ACHN (cell line): ENCODE measurements at places on chromosomes 6 and 20.

DNA sequence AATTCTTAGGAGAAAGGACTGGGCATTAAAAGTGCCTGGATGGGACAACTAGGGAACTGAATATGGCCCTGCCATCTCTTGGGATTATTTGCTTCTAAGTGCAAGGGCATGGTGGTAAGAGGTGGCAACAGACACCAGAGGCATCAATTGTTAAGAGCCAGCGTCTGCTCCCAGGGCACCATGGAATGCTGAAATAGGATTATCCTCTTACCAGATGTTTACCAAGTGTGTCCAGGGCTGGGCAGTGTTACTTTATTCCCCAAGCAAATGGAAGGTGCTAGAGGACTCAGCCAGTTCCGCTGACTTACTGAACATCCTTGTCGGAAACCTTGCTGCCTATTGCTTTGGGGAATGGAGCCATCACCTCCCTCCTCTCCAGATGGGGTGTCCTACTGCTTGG, 273.6 kb upstream of the SUPT3H start:
- DNase-seq, result no peak

DNA sequence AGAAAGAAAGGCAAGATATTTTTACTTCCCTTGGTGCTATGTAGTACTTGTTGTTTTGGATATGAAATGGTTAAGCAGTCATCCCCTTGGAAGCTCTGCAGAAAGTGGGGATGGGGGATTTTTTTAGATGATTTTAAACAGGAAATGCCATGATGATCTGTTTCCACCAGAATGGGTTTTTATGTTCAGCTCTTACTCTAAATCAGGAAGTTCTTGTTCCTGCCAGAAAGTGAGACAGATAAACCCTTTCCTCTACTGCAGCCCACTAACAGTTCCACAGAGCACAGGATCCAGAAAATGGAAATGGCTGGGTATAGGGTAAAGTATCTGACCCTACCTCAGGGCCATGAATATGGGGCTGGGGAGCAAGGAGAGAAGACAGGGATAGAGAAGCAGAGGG, 32.1 kb upstream of the PPP1R3G start:
- DNase-seq, result no peak

DNA sequence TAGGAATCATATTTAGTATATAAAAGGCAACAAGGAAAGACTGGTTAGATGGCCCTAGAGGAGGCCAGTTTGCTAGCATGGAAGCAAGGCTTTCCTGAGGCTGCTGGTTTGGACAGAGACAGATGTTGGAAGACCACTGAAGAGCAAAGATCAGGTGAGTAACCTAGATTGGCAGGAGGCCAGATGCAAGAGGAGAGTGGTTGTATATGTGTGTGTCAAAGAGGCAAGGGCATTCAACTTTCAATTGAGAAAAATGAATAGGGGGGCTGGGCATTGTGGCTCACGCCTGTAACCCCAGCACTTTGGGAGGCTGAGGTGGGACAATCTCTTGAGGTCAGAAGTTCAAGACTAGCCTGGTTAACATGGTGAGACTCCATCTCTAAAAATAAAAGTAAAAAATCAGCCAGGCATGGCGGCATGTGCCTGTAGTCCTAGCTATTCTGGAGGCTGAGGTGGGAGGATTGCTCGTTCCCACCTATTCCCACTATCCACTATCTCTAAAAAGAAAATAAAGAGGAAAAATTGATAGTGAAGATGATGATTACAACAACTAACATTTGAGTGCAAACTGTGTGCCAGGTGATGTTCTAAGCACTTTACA, 79.8 kb downstream of the PRDM1 start:
- DNase-seq, result no peak

DNA sequence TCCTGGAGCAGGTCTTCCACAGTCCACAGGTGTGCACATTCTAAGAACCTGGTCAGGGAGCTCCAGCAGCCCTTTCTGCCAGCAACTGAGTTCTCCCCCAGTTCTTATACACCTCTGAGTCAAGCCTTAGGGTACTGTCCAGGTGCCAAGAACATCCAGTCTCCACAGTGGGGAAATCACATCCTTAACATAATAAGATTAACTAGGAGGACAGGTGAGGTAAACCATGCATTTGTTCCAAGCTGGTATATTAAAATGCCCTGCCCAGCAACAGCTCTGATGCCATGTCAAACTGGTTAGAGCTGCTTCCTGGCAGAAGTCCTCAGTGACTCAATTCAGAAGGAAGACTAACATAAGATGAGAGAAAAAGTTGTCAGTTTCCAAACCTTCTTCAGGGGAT, 303.9 kb upstream of the SGK1 start:
- no peak for DNase-seq

DNA sequence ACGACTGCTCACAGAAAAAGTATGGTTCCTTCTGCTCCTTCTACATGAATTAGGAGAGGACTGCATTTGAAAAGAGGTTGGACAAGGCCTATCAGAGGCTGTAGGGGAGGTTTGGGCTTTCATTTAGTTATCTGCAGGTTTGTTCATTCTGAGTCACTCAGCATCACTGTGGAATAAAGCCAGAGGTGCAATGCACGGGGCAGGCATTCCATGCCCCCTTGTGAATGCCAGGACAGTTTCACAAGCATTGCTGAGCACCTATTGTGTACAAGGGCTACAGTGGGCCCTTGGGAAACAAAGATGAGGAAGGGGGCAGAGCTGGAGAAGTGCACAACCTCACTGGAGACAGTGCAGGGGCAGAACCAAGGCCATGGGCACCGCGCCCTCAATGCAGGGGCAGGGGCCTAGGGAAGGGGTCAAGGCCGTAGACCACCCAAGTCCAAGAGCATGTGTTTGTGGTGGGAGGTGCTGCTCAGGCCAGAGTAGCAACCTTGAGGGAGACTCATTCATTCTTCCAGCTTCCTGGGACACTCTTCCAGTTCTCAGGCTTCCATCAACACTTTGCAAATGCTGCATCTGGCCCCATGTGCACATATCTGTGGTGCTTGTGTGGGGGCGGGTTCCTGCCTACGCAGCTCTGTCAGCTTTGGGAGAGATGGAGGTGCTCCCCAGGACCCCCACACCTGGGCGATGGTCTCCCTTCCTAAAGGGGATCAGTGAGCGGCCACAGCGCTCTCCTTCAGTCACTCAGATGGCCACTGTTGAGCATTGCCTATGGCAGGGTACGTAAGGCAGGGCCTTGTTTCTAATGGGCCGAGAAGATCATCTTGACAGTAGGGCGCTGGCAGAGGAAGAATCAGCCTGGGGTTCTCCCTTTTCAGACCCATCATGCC, 204.5 kb downstream of the SYNDIG1 start:
- DNase-seq, result peak; percentile 31

GRCh38 chr20:61104232-61104631, 147.8 kb upstream of the CDH4 start:
- DNase-seq, result no peak

DNA sequence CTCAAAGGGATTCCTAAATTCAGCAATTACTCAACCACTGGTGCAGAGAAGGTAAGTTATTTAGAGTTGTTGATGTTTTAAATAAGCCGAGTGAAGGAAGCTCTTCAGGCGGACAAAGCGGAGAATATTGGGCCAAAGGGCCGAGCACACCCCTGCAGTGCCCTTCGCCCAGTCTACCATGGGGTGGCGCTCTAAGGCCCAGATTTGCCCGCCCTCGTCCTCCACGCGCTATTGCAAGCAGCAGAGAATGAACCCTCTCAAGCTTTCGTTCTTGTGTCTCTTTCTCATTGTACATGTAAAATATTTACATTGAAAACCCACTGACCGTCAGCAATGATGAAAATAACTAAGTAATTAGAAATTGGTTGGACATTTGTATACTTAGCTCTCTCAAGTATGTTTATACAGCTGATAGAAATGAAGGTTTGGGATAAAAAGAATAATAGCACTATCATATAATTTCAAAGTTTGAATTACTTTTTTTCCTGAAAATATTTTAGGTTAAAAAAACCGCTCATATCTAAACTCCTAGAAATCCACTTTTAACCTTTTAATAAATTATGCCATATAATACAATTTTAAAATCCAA, 195.0 kb upstream of the CEP162 start:
- DNase-seq, result peak; percentile 65

DNA sequence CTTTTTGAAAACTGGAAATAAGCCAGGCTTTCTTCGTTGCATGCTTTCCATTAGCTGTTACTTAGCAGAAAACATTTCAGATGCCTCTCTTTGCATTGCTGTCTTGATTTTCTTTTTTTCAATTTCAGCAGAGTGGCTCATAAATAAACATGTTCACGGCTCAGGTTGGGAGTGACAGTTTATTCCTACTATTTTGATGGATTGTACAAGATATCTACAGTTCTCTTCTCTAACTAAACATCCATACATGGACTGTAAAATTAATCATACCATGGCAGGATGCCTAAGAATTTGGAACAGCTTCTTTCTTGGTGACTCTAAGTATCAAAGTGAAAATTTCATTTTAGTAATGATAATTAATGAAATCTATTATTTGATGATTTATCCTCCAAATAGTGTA, 130.5 kb upstream of the EPHA7 start:
- DNase-seq, result no peak

- no peak for DNase-seq
Observed at GRCh38 chr20:56445130-56445529, 23.3 kb upstream of the RTF2 start.

DNA sequence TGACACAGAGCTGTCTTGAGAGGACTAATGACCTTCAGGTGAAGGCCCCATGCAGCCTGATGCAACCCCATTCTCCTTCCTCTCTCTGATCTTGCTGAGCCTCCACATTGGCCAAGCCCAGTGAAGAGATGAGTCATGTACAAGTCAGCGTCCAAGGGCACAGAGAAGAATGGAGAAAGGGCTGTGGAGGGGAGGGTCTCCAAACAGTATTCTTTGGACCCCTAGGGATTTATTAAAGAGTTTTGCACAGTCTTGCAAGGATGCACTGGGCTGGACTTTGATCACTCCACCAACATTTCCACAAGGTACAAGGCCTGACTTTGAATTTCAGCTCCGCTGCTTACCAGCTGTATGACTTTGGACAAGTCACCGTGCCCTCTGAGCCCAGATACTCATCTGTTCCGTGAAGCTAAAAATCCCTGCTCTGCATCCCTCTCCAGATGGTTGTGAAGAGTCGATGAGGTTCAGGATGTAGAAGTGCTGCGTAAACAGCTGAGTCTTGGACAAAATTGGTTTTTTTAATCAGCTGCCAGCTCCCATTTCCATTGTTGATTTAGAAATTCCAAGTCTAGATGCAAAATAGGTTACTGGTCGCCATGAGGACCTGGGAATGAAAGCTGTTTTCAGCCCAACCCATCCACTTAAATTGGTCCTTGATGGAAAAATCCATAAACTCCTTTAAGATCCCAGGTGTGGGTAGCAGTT, 14.1 kb upstream of the KCNG1 start:
- no peak for DNase-seq

GRCh38 chr20:3611901-3612300, 51.3 kb downstream of the GFRA4 start:
- no peak for DNase-seq

DNA sequence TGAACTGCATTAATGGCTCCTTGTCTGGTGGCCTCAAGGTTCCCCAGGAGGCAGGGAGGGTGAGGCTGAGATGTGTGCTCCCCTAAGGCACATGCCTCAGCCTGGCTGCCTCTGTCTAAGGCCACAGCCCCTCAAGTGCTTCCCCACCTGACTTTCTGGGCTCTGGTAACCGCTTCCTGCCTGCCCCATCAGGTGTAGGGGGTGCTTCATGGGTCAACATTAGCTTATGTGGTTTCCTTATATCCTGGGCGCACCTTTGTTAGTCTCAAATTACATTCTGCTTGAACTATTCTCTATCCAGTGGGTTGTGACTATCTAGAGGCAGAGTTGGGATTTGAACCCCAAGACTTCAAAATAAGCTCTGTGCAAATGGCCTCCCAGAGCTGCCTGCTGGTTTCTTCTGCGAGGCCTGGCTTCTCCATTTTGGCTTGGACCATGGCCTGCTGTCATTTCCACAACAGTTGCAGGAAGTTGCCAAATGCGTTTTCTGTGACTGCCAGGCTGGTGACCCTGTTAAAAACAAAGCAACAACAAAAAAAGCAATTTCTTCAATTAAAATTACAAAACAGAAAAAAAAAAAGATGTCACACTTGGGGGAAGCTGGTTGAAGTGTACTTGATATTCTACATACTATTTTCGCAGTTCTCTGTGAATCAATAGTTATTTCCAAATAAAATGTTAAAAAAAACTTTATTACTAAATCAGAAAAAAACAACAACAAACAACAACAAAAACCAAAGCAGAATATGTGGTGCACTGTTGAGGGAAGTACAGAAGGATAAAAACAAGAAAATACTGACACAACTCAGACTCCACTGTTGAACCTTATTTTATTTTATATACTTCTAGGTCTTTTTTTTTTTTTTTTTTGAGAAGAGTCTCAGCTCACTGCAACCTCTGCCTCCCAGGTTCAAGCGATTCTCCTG, 20.0 kb upstream of the ZNFX1 start:
- DNase-seq, result no peak

DNA sequence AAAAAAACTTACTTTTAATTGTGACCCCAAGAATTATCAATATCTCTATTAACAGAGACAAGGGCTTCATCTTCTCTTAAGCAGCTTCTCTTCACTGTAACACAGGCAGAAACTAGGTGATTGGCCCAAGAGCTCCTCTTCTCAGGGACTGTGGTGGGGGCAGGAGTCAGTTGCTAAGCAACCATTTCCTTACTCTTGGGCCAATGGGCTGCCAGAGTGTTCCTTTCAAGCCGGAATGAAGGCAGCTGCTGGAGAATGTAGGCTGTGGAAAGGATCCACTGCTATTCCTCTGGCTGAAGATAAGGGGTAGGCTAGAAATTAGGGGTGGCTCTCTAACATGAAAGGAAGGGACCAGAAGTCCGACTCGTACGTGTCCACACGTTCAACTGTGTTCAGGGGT, at the start of gene SEL1L2:
TSS of gene SEL1L2 (minus strand) at position 150 of the 400 bp plus-strand sequence. CDS start at position 70, 80 bp downstream.
- DNase-seq, result no peak

GRCh38 chr6:160967351-160967750, 24.2 kb upstream of the MAP3K4 start:
- DNase-seq, result no peak

GRCh38 chr6:88165087-88165843, 882 bp downstream of the CNR1 start:
- no peak for DNase-seq

DNA sequence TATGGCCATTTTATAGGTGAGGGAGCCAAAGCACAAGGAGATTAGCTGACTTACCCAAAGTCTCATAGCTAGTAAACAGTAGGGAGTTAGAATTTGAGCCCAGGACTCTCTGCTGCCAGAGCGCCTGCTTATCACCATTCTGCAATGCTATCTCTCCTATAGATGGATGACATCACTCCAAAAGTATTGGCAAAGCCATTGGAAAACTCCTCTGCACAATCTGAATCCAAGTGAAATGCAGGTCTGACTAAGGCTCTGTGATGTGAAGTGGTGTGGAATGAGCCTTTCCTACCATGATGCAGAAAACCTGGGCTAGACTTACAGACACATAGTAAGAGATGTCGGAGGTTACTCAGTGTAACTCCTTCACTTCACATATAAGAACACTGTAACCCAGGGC, 106.3 kb downstream of the GRM1 start:
- DNase-seq, result no peak

DNA sequence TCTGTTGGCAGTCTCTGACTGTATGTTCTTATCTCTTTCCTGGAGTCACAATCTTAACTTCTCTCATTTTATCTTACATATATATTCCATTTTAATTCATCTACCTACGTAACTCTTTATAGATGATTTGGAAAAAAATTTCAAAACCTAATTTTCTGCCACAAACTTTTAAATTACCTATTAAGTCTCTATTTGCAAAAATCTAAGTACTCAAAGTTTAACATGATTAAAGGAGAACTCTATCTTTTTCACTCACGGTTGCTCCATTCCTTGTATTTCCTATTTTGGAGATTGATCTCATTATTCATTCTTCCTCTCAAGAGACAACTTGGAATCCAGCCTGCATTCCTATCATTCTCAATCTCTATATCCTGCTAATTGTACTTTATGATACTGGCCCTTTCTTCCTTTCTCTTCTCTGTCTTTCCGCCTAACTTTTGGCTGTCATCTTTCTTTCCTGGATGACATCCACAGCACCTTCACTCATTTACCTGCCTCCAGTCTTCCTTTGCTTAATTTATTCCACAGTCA, 1071.1 kb upstream of the CITED2 start:
- peak; percentile 8 for DNase-seq
